ENCODE measurements at places on chromosomes 5 and 9.

DNA sequence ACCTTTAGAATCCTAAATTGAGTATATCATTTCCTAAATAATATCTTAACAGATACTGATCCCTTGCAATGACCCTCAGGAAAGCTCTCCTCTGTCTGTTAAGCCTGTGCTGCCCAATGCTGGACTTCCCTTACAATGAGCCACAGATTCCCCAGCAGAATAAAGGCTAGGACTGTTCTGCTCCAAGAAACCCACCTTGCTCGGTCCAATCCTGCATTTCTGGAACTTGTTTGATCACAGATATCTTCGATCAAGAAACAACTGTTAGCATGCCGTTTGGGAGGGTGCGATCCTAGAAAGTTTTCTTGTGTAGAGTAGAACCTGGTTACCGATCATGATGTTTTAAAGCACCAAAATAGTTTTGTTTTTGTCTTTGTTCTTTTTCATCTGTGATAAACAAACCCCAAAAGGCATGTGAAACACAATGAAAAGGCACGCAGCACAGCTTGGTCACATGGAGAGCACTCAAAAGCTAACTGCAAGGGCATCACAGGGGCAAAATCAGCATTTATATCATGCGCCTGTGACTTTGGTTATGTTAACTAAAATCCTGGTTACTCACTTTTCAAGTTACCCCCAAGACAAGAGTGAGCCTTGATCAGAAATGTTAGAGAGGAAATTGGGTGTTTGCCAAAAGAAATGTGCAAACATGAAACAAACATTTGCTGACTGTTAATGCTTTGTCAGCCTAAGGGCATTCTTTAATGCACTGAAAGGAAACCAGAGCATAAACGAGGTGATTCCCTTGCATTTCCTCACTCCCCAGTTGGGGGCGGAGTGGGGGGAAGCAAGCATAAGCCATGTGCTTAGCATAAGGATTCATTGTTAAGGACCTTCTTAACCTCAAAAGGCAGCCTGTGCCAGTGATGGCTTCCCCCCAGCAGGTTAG lies 61.9 kb upstream of the ADAMTS16 start:
- DNase-seq, result no peak

- DNase-seq, result no peak
These were observed 5.1 kb upstream of the WWC1 start for GRCh38 chr5:168286386-168286785.

DNA sequence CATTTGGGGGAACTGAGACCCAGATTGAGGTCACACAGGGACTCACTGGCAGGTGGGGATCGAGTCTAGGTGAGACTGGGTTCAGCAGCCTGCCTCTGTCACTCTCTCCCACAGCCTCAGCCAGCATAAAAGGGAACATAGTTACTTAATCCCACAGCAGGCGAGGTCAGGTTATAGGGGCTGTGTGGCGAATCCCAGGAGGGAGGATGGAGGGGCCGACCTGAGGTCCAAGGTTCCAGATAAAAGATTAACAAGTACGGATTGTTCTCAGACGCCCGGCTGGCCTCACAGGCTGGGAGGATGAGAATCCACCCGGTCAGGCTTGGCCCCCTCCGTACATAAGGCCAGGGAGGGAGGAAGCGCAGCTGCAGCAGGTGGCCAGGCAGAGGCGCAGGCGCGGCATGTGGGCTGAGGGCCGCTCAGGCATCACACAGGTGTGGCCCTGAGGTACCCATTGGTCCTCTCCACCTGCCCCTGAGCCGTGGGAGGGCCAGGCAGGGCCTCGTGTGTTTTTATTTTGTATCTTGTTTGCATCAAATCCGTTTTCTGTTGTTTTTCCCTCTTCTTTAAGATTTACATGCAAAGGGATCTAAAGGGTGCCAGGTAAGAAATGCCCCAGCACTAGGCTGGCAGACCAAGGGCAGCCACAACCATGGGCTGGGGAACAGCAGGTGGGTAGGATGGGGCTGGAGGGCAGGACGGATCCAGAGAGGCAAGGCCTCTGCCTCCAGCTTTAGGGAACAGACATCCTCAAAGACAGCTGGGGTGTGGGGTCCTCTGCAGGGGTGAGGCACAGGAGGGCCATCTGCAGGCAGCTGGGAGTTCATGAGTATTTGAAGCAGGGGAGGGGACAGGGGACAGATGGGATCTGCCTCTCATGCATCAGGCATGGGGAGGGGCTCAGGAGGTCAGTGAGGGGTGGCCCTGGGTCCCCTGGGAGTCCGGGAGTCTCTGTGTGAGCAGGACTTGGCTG lies 3.6 kb downstream of the SUSD3 start:
- no peak for DNase-seq

DNA sequence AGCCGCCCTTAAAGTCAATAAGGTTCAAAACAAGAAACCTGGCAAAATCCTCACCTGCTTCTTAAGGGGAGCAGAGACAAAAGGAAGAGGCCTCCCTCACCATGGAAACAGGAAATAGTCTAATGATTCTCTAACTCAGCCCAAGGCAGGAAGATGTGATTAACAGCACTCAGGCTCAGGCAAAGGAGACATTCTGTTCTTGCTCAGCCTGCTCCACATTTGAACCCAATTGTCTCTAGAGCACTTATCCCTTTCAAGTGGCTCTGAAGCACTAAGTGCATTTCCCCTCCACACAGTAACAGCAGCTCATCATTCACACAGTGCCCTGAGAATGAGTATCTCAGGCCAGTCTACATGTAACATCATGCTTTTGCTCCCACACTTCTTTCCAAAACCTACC lies 72.3 kb downstream of the NIPSNAP3B start:
- DNase-seq, result no peak

- DNase-seq, result no peak
These were observed 8.5 kb downstream of the FBP1 start for GRCh38 chr9:94630833-94631232.

GRCh38 chr5:64831996-64832395 lies 63.3 kb downstream of the CWC27 start:
- DNase-seq, result no peak

GRCh38 chr5:72955143-72955767 lies 586 bp upstream of the FCHO2 start:
- no peak for DNase-seq

DNA sequence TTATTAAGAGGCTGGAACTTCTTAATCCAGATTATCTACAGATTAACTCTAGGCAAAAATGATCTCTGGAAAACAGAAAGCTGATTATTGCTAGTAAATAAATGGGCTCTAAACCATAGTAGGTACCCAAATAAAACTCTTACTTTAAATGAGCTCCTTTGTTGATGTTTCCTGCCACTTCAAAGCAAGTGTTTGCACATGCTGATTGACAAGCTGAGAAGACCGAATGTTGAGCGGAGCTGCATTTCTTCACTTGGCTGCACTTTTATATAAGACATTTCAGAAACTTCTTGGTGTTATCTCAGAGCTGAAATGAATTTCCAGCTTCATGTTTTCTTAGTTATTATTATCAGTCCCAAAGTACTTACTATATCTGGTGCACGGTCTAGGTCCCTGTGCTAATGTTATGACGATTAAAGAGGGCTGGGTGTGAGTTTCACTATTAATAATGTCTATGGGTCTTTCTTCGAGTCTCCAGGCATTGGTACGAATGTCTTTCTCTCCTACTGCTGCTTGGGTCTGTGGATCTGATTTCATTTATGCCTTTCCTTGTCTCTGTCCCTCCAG lies 58.6 kb upstream of the CTXN3 start:
- no peak for DNase-seq

GRCh38 chr9:90998573-90998972 lies 197.0 kb downstream of the SYK start:
- no peak for DNase-seq

GRCh38 chr5:61329550-61330128 lies 2.4 kb upstream of the ZSWIM6 start:
- no peak for DNase-seq

- no peak for DNase-seq
These were observed 129.3 kb upstream of the RAI14 start for GRCh38 chr5:34526682-34527305.

- DNase-seq, result no peak
These were observed 36.4 kb downstream of the JADE2 start for GRCh38 chr5:134561871-134562296.

- DNase-seq, result no peak
These were observed 58.1 kb downstream of the CDO1 start for GRCh38 chr5:115758356-115758755.

GRCh38 chr5:122107016-122107415 lies 22.3 kb upstream of the ZNF474 start:
- no peak for DNase-seq

- no peak for DNase-seq
These were observed 61.9 kb downstream of the GLIS3 start for GRCh38 chr9:4237748-4238511.

- no peak for DNase-seq
These were observed 21.5 kb upstream of the ARHGAP26 start for GRCh38 chr5:142748568-142749249.

- DNase-seq, result no peak
These were observed 77.5 kb upstream of the C6 start for GRCh38 chr5:41290810-41291209.

- no peak for DNase-seq
These were observed 9.6 kb downstream of the EPB41L4B start for GRCh38 chr9:109311286-109311685.

GRCh38 chr9:33287087-33287490 lies 3.2 kb upstream of the NFX1 start:
- peak; percentile 55 for DNase-seq

- DNase-seq, result peak; percentile 55
These were observed at the start of gene TCF7 for GRCh38 chr5:134113902-134114875. Gene TCF7, plus strand, starts transcription at chr5:134114681. Its CDS starts 226 bp downstream, at chr5:134114907.

DNA sequence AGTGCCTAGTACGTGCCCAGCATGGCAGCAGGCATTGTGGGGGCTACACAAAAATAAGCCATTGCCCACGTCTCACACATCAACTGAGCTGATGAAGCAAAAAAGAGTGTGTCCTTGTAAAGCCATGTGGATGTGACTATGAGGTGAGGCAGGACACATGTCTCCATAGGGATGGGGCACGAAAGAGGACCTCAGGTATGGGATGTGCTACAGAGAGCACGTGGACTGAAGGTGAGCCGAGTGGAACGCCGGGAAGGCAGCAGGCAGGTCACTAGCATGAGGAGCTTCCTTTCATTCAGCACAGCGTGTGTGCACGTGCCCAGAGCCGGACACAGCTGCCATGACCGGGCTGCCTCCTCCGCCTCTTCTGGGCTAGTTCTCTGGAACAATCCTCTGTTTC lies 429.8 kb downstream of the SPOCK1 start:
- no peak for DNase-seq

GRCh38 chr5:159100782-159101646 lies 1.3 kb upstream of the EBF1 start:
- DNase-seq, result no peak

- DNase-seq, result no peak
These were observed 51.4 kb upstream of the EPB41L4B start for GRCh38 chr9:109372246-109372645.

- DNase-seq, result no peak
These were observed 19.1 kb downstream of the TPPP start for GRCh38 chr5:673831-674629.

GRCh38 chr5:170448221-170448620 lies 55.6 kb upstream of the KCNIP1 start:
- no peak for DNase-seq

DNA sequence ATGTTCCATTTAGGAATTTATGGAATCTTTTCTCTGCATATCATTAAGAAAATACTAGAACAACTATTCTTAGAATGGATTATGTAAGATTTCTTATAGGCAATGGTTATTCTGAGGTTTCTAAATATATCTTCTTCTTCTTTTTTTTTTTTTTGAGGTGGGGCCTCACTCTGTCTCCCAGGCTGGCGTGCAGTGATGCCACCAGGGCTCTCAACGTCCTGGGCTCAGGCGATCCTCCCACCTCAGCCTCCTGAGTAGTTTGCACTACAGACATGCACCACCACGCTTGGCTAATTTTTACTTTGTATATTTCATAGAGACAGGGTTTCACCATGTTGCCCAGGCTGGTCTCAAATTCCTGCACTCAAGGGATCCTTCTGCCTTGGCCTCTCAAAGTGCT lies 137.2 kb downstream of the SREK1 start:
- no peak for DNase-seq

DNA sequence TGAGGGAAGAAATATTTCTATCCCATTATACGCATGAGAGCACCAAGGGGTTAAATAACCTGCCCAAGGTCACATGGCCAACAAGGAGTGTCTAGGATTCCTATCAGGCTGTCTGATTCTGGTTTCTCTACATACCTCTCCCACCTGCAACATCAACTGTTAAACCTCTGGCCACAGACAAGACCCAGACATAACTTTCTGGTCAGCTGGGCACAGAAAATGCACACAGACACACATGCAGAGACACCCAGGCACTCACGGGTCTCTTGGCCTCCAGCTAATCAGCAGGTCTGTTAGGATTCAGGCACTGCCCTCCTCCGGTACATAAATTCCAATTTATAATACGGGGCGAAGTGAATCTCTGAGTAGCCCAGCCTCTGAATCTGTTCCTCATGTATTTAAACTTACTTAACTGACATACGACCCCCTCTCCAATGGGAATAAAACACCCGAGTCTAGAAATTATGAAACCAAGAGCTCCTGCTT lies 1.5 kb downstream of the SEPTIN8 start:
- DNase-seq, result no peak

GRCh38 chr9:109245310-109245897 lies 75.5 kb downstream of the EPB41L4B start:
- no peak for DNase-seq

DNA sequence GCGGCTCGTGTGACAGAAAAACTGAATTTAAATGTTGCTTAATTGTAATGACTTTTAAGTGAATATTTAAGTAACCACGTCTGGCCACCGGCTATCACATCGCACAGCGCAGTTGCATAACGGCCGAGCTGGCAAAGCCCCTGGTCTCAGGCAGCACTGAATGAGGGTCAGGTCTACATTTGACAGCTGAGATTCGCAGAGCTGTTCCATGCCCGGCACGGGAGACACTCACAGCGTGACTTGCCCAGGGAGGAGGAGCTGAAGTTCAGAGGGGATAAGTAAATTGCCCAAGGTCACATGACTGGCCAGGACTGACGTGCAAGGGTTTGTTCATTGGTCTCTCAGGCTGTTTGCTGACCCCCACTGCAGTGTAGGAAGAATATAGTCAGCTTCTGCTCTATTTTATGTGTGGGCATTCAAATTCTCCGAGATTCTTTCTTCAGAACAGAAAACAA lies 17.4 kb upstream of the COL5A1 start:
- no peak for DNase-seq

DNA sequence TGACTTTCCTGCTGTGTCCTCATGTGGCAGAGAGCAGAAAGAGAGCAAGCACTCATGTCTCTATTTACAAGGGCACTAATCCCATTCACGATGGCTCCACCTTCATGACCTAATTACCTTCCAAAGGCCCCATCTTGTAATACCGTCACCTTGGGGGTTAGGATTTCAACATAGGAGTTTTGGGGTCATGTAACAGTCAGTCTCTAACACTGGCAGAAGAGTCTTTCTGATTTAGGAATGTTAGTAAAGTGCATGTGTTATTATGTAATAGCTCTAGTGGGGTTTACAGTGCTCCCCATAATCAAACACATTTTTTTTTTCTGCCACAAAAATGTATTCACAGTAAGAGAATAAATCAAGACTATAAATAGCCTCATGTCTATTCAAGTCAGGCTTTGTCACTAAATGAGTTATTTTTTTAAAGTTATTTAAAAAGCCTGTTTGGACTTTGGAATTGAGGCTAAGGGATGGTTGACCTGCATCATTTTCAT lies 19.1 kb downstream of the GALNT10 start:
- no peak for DNase-seq
